ENCODE measurements at places on chromosomes 5 and 9.

DNA sequence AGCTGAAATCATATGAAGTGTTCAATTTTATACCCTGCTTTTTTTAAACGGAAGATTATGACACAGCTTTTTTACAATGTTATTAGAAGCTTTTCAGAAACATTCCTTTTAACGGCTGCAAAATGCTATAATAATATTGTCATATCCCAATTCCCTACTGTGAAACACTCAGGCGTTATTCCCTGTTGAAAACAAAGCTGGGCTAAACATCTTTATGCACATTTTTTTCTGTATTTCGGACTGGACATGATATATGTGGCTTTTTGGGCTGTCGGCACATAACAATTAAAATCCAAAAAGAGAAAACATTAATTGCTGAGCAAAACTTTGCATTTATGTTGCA is 12.0 kb upstream of the CTSL start:
- no peaks in the 10 kb centered on the region for H3K27me3 ChIP-seq
- H3K4me3 ChIP-seq, result peak overlapping the region; percentile 31
- DNase-seq, result no peak
- H3K36me3 ChIP-seq, result no peaks in the 10 kb centered on the region
- H3K4me1 ChIP-seq, result peaks cover 37% of the 10 kb centered on the region
- H3K27ac ChIP-seq, result peak overlapping the region; percentile 92

GRCh38 chr9:104833696-104834095 is 69.8 kb downstream of the NIPSNAP3B start:
- no peak overlapping the region for H3K27ac ChIP-seq
- H3K27me3 ChIP-seq, result no peaks in the 10 kb centered on the region
- DNase-seq, result no peak

GRCh38 chr5:173451651-173452050 is 123.4 kb upstream of the STC2 start:
- peaks cover 62% of the 10 kb centered on the region for H3K4me1 ChIP-seq
- H3K27me3 ChIP-seq, result no peaks in the 10 kb centered on the region
- H3K27ac ChIP-seq, result peak overlapping the region; percentile 100
- no peaks in the 10 kb centered on the region for H3K36me3 ChIP-seq

DNA sequence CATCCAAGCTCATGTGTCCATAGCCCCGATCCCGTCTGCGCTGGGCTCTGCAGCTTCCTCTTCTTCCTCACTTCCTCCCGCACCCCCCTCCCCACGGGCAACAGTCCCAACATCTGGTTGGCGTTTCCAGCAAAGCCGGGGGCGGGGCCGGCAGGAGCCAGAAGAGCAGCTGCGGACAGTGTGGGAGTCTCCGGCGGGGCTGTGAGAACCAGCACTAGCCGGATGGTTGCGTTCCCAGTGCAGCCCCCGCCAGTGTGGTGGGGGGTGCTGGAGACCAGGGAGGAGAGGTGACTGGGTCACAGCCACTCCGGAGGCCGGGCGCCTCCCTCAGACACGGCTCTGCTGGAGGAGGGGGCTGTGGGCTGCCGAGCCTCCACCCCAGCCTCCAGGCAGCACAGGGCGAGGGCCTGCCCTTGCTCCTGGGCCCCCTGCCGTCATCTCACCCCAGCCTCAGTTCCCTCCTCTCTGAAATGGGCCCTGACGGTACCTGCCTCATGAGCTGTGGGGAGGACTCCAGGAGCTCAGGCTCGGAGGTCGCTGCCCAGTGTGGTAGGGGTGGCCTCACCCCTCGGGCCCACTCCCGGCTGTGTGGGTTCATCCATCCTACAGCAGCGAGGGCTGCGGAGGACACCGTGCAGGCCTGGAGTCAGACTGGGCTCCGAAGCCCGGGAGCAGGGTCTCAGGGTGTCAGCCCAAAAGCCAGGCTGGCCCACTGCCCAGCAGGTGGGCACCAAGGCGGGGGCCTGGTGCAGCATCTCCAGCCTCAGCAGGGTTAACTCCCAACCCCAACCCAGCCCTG is 41.5 kb upstream of the NOTCH1 start:
- no peaks in the 10 kb centered on the region for H3K36me3 ChIP-seq
- no peak overlapping the region for H3K27ac ChIP-seq
- no peak for DNase-seq
- H3K27me3 ChIP-seq, result peaks cover 14% of the 10 kb centered on the region
- H3K4me3 ChIP-seq, result no peak overlapping the region

GRCh38 chr9:110828264-110828663 is 159.7 kb downstream of the MUSK start:
- no peak for DNase-seq
- no peak overlapping the region for H3K4me3 ChIP-seq
- H3K27ac ChIP-seq, result no peak overlapping the region
- no peaks in the 10 kb centered on the region for H3K36me3 ChIP-seq

GRCh38 chr5:143757116-143757515 is 54.8 kb upstream of the HMHB1 start:
- no peaks in the 10 kb centered on the region for H3K4me1 ChIP-seq
- no peak for DNase-seq
- H3K27me3 ChIP-seq, result no peaks in the 10 kb centered on the region
- no peaks in the 10 kb centered on the region for H3K36me3 ChIP-seq
- no peak overlapping the region for H3K27ac ChIP-seq

- no peak within 1 kb of the TSS for H3K4me3 ChIP-seq
- H3K27me3 ChIP-seq, result no peaks in the 10 kb centered on the region
- H3K27ac ChIP-seq, result no peak within 1 kb of the TSS
- no peak for DNase-seq
- no peaks in the 10 kb centered on the region for H3K4me1 ChIP-seq
Observed at GRCh38 chr9:119368681-119369581, at the start of gene BRINP1. Gene BRINP1, minus strand, starts transcription at chr9:119369435. Its CDS starts 56,080 bp downstream, at chr9:119313355.

- no peaks in the 10 kb centered on the region for H3K36me3 ChIP-seq
- H3K4me1 ChIP-seq, result no peaks in the 10 kb centered on the region
- no peak overlapping the region for H3K4me3 ChIP-seq
- no peaks in the 10 kb centered on the region for H3K27me3 ChIP-seq
- DNase-seq, result no peak
Observed at GRCh38 chr9:86624630-86625029, 270.4 kb upstream of the TUT7 start.

DNA sequence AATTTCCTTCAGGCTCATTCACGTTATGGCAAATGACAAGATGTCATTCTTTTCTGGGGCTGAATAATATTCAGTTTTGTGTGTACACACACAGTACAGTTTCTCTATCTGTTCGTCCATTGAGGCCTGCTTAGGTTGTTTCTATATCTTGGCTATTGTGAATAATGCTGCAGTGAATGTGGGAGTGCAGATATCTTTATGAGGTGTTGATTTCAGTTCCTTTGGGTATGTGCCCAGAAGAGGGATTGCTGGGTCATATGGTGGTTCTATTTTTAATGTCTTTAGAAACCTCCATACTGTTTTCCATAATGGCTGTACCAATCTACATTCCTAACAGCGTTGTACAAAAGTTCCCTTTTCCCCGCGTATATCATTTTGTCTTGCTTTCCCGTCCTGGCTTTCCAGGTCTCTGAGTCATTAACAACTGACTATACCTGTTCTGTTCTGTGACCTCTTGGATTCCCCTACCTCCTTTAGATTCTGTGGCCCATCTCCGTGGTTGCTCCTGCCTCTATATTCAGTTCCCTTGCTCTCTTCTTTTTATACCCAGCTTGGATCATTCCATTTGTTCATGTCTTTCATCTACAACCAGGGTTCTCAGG is 6.8 kb downstream of the SNX30 start:
- H3K36me3 ChIP-seq, result no peaks in the 10 kb centered on the region
- H3K27ac ChIP-seq, result peak overlapping the region; percentile 58
- peak; percentile 69 for DNase-seq
- peaks cover 59% of the 10 kb centered on the region for H3K4me1 ChIP-seq

DNA sequence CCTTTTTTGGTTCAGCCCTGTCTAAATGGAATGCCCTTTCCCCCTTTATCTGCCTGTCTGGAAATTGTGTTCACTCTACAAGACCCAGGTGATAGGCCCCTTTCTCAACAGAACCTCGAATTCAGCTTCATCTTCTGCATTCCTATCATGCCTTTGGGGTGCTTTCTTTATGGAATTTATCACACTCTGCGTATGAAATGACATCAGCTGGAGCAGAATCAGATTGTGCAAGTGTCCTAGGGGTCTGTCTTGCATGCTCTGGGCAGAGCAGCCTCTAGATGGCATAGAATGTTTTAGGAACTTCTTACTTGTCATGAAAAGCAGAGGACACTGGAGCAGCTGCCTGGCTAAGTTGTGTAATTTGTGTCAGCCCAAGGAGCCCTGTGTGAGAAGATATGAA is 84.9 kb downstream of the ISL1 start:
- no peaks in the 10 kb centered on the region for H3K27me3 ChIP-seq
- no peak overlapping the region for H3K4me3 ChIP-seq
- H3K4me1 ChIP-seq, result no peaks in the 10 kb centered on the region
- no peak for DNase-seq

DNA sequence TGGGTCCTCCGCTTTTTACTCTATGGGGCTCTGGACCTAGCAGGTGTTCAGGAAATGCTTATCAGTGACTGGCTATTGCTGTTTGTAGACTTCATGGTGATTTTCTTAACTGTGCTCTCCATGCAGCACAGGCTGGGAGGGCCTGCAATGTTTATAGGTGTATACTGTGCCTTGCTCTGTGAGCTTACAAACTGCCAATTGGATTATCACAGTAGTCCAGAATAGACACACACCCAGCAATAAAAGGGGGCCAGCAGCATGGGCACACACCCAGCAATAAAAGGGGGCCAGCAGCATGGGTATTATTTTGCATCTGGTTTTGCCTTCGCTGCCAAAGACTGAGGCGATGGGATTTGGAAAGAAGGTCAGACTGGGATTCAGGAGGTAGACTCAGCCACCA is 100.0 kb downstream of the CRB2 start:
- no peak overlapping the region for H3K4me3 ChIP-seq
- no peaks in the 10 kb centered on the region for H3K27me3 ChIP-seq
- no peaks in the 10 kb centered on the region for H3K4me1 ChIP-seq
- H3K36me3 ChIP-seq, result no peaks in the 10 kb centered on the region

DNA sequence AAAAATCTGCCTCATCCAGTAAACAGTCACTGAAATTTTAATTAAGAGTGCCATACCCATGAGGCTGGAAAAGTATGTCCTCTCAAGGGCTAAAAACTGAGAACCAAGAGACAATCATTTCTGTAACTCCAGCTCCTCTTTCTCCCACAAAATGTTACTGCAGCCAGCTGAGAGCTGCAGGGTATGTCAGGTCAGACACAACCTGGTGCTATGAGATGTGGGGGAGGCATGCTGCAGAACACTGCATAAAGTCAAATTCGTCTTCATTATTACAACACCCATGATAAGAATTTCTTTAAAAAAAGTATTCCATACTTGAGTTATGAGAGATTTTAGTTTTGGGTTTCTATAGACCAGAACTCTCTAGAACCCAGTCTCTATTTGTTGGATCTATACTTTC is 162.2 kb downstream of the CDC42SE2 start:
- no peak overlapping the region for H3K27ac ChIP-seq
- no peaks in the 10 kb centered on the region for H3K27me3 ChIP-seq
- H3K4me3 ChIP-seq, result no peak overlapping the region
- H3K4me1 ChIP-seq, result no peaks in the 10 kb centered on the region
- 0 out of 2 replicates have a peak, but pooled peaks cover 11% of the 10 kb centered on the region for H3K36me3 ChIP-seq
- DNase-seq, result no peak

DNA sequence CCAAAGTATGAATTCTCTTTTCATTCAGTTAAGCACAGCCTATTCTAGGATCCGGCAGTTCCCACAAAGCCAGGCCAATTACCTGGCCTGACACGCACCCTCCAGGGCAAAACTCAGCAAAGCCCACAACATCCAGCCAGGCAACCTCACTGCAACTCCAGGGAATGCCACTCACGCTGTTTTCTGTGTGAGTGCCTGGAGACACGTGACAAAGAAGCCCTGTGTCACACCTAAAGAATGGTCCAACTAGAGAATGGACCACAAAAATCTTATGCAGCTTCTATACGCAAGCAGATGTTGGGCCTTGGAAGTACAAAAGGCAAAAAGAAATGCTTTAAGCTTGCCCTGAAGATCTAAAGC is 20.2 kb downstream of the RETREG1 start:
- H3K36me3 ChIP-seq, result no peaks in the 10 kb centered on the region
- no peak overlapping the region for H3K27ac ChIP-seq
- no peak for DNase-seq
- no peak overlapping the region for H3K4me3 ChIP-seq
- no peaks in the 10 kb centered on the region for H3K4me1 ChIP-seq
- peaks cover 1% of the 10 kb centered on the region for H3K27me3 ChIP-seq

DNA sequence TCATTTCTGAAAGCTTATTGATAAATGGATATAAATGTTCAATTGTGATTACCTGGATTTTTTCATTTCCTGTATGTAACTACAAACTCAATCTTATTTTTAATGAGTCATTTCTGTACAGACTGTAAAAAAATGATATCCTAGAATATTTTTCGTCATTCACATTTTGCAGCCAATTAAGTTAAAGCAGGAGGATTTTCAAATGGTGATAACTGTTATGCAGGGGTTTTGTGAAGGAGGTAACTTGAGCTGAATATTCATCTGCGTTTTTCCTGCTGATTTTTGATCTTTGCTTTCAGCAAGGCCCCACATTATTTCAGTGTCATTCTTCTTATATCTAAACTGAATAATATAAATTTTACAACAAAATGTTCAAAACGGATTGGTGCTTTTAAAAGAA is 74.1 kb downstream of the SLF1 start:
- H3K27ac ChIP-seq, result no peak overlapping the region
- no peak overlapping the region for H3K4me3 ChIP-seq
- DNase-seq, result no peak
- H3K36me3 ChIP-seq, result no peaks in the 10 kb centered on the region
- H3K27me3 ChIP-seq, result no peaks in the 10 kb centered on the region
- no peaks in the 10 kb centered on the region for H3K4me1 ChIP-seq

DNA sequence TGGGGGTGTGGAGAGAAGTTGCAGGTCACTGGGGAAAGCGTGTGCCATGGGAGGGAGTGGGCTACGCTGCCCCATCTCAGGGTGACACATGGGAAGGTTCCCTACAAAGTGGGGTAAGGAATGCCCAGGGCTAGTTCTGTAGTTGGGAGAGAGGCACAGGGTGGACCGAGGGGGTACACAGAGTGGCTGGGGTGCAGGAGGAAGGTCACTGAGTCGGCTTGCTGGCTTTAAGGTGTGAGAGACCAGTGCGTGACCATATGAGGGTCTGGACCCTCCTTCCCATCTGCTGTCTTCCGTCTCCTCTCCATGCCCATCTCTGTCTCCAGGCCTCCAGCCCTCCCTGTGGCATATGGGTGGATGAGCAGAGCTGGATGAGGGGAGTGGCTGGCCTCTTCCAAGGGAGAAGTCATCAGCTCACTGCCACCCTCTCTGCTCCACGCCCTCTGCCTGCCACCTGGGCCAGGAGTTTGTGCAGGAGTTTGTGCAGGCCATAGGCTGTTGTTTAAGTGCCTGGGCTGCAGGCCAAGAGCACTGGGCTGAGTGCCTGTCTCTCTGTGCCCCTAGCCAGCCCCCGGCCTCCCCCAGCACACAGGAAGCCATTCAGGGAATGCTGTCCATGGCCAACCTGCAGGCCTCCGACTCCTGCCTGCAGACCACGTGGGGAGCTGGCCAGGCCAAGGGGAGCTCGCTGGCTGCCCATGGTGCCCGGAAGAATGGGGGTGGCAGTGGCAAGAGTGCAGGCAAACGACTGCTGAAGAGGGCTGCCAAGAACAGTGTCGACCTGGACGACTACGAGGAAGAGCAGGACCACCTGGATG is 96.8 kb downstream of the PHF2 start:
- H3K4me1 ChIP-seq, result no peaks in the 10 kb centered on the region
- no peaks in the 10 kb centered on the region for H3K36me3 ChIP-seq
- DNase-seq, result no peak
- H3K27ac ChIP-seq, result no peak overlapping the region
- no peak overlapping the region for H3K4me3 ChIP-seq

GRCh38 chr5:32646061-32646969 is 61.0 kb downstream of the SUB1 start:
- H3K4me1 ChIP-seq, result peaks cover 15% of the 10 kb centered on the region
- H3K27ac ChIP-seq, result no peak overlapping the region
- no peak for DNase-seq
- no peak overlapping the region for H3K4me3 ChIP-seq
- no peaks in the 10 kb centered on the region for H3K27me3 ChIP-seq

GRCh38 chr5:172444110-172444510 is 10.2 kb downstream of the SH3PXD2B start:
- peaks cover 16% of the 10 kb centered on the region for H3K4me1 ChIP-seq
- H3K27me3 ChIP-seq, result no peaks in the 10 kb centered on the region
- H3K4me3 ChIP-seq, result no peak overlapping the region
- DNase-seq, result no peak
- no peak overlapping the region for H3K27ac ChIP-seq

All from PC-9 (cell line).